ENCODE measurements at places on chromosomes 2 and 18. TPM values are rescaled to one million over a fixed set of nuclear protein-coding genes. Genes with fewer than 3 reads are reported as not detected.

DYNAP gene
- total RNA-seq, result not detected

SERPINB4 gene
- total RNA-seq, result 0.66 TPM

MEP1B gene
- 0.33 TPM for total RNA-seq

RNPEPL1 gene
- 57.9 TPM for total RNA-seq

CD8B2 gene
- 0.29 TPM for total RNA-seq

CDH20 gene
- 1.2 TPM for total RNA-seq

WIPF1 gene
- 43.2 TPM for total RNA-seq

UGT1A8 gene
- total RNA-seq, result not detected

DNA sequence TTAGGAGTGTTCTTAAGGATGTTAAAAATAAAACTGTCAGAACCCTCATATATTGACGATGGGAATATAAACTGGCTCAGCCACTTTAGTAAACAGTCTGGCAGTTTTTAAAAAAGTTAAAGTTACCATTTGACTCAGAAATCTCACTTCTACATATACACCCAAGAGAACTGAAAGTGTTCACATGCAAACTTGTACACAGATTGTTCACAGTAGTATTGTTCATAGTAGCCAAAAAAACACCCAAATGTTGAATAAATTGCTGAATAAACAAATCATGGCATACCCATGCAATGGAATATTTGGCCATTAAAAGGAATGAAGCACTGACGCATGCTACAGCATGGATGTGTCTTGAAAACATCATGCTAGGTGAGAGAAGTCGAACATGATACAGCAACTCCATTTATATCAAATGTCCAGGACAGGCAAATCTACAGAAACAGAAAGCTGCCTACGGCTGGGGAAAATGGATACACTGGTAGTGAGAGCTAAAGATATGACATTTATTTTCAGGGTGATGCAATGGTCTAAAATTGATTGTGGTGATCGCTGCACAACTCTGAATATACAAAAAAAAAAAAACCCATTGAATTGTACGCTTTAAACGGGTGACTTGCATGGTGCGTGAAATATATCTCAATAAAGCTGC is 10.1 kb downstream of the RPL31 start:
- no peak overlapping the region for H3K4me3 ChIP-seq
- H3K36me3 ChIP-seq, result peaks cover 10% of the 10 kb centered on the region
- H3K4me1 ChIP-seq, result no peaks in the 10 kb centered on the region
- no peak overlapping the region for H3K27ac ChIP-seq
- no peak for DNase-seq

- no peaks in the 10 kb centered on the region for H3K4me1 ChIP-seq
- no peak overlapping the region for H3K4me3 ChIP-seq
- no peaks in the 10 kb centered on the region for H3K27me3 ChIP-seq
- H3K27ac ChIP-seq, result no peak overlapping the region
- no peaks in the 10 kb centered on the region for H3K36me3 ChIP-seq
These were observed 57.6 kb downstream of the DPYSL5 start for GRCh38 chr2:26905341-26906198.

DNA sequence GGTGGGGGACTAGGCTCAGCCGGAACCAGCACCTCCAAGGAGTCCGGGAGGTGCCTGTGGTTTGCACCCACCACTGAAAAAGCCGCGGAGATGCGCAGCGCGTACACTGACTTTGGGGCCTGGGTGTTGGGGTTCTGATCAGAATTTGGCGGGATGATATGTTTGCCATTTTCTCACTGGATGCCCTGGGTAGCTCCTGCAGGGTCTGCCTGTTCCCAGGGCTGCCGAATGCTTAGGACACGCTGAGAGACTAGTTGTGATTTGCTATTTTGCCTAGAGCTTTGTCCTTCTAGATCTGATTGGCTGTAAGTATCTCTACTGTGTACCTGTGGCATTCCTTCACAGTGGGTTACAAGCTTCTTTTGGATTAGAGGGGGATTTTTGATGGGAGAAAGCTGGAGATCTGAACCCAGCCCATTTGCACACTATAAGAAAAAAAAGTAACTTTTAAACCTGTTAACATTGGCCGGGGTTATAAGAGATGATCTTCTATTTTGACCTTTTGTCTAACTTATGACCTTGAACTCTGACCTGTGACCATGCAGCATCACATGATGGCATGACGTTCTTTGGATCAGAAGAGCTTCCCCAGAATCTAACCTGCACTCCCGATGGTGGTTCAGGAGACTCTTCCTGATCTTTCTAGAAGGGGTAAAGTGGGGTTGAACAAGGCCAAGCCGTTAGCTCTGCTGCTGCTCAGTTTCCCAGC is 1.6 kb downstream of the KCNE4 start:
- H3K4me3 ChIP-seq, result peak overlapping the region; percentile 66
- no peaks in the 10 kb centered on the region for H3K27me3 ChIP-seq
- H3K27ac ChIP-seq, result peak overlapping the region; percentile 88
- H3K36me3 ChIP-seq, result no peaks in the 10 kb centered on the region
- no peak for DNase-seq
- no peaks in the 10 kb centered on the region for H3K4me1 ChIP-seq

DNA sequence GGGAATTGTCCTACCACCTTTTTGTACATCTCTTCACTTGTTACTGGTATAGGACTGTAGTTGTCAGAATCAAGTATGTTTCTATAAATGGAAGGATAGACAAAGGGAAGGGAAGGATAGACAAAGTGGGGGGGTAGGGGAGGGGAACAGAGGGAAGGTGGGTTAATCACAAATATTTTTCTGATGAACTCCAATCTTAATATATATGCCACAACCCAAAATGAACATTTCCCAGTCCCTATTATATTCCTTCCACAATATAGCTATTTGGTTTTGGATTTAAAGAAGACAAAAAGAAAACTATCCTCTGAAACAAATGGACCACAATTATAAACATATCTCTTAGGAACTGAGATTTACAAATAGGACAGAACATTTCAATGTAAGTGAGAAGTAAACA is 329.4 kb downstream of the EXOC6B start:
- no peaks in the 10 kb centered on the region for H3K27me3 ChIP-seq
- no peak overlapping the region for H3K27ac ChIP-seq
- no peaks in the 10 kb centered on the region for H3K36me3 ChIP-seq
- no peak for DNase-seq
- H3K4me1 ChIP-seq, result no peaks in the 10 kb centered on the region

DNA sequence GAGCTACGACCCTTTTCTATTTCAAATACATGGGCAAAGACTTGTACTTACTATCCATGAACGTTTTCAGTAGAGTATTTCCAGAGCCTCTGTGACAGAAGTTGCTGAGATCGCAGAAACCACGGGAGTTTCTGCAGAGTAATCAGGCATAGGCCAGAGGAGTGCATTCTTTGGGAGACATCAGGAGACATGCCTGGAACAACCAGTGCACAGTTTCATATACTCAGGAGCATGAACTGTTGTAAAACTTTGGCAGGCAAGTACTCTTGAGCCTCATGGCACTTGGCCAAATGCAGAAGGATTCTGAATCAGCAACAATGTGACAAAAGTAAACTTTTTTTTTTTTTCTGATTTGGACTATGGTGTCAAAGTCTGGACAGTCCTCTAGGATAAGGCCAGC is 307.1 kb downstream of the GRB14 start:
- H3K27me3 ChIP-seq, result no peaks in the 10 kb centered on the region
- H3K4me1 ChIP-seq, result no peaks in the 10 kb centered on the region
- H3K4me3 ChIP-seq, result no peak overlapping the region
- H3K36me3 ChIP-seq, result no peaks in the 10 kb centered on the region
- DNase-seq, result no peak
- no peak overlapping the region for H3K27ac ChIP-seq

DNA sequence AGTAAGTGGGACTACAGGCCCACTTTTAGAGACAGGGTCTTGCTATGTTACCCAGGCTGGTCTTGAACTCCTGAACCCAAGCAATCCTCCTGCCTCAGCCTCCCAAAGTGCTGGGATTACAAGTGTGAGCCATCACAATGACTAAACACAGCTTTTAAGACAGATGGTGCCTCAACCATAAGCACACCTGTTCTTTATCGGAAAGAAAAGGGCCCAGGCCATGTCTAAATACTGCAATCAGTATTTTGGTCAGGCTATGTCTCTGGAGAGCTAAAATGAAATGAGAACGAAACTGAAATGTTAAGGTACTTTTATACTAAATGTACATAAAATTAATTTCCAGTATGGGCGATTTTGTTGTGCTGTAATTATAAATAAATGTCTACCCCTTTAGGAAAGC is 69.5 kb upstream of the SPTBN1 start:
- H3K27ac ChIP-seq, result peak overlapping the region; percentile 78
- H3K27me3 ChIP-seq, result no peaks in the 10 kb centered on the region

DNA sequence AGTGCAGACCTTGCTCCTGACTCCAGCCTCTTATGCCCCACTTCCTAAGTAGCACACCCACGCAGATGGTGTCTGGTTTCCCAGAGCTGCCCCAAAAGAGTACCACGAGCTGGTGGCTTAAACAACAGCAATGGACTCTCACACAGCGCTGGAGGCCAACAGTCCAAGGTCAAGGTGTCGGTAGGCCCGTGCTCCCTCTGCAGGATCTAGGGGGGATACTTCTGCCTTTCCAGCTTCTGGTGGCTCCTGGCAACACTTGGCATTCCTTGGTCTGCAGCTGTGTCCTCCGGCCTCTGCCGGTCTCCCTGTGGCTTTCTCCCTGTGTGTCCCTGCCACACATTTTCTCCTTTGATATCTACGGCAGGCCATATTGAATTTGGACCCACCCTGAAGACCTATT is 99.0 kb downstream of the TSHZ1 start:
- no peak overlapping the region for H3K4me3 ChIP-seq
- DNase-seq, result no peak
- H3K27me3 ChIP-seq, result no peaks in the 10 kb centered on the region
- H3K4me1 ChIP-seq, result no peaks in the 10 kb centered on the region
- no peaks in the 10 kb centered on the region for H3K36me3 ChIP-seq
- H3K27ac ChIP-seq, result no peak overlapping the region

- no peaks in the 10 kb centered on the region for H3K36me3 ChIP-seq
- DNase-seq, result no peak
- no peaks in the 10 kb centered on the region for H3K4me1 ChIP-seq
These were observed 48.4 kb upstream of the SPATS2L start for GRCh38 chr2:200258081-200258480.

DNA sequence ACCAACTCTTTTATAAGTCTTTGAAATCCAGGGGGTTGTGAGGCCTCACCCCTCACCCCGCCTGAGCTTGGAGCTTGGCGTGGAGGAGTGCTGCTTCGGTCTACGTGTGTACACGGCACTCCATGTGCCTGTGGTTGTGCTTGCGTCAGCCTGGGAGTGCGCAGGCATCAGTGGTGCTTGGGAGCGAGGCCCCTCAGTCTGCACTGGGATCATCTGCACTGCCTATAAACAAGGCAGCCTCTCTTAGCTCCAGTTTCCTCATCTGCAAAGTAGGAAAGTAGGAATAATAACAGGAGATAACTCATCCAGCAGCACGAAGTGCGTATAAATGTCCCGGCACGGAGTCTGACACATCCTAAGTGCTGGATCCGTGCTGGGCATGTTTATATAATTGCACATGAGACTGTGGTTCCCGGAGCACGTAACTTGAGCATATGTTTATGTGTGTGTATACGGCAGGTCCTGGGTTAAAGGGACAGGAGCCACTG is 1.2 kb downstream of the GYPC start:
- DNase-seq, result no peak
- no peaks in the 10 kb centered on the region for H3K4me1 ChIP-seq
- H3K36me3 ChIP-seq, result no peaks in the 10 kb centered on the region
- peak overlapping the region; percentile 91 for H3K27ac ChIP-seq
- no peaks in the 10 kb centered on the region for H3K27me3 ChIP-seq

DNA sequence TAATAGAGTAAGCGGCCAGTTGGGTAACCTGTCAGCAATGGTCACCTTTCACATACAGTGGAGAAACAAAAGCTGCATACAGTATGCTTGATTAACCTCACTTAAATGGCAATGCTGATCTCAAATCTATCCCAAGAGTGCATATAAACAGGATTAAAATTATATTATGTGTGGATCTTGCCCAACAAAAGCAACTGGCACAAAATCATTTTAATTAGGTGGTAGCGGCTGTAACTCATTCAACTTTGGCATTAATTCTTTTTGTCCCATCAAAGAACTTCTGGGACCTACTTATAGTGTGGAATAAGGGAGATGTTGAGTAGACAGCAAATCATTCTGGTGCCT is 167.8 kb upstream of the VRK2 start:
- no peaks in the 10 kb centered on the region for H3K36me3 ChIP-seq
- H3K4me3 ChIP-seq, result no peak overlapping the region
- no peak for DNase-seq
- no peak overlapping the region for H3K27ac ChIP-seq
- no peaks in the 10 kb centered on the region for H3K4me1 ChIP-seq

GRCh38 chr2:38515155-38516074 is 87.3 kb downstream of the HNRNPLL start:
- peak overlapping the region; percentile 61 for H3K4me3 ChIP-seq
- peak; percentile 78 for DNase-seq
- H3K27ac ChIP-seq, result peak overlapping the region; percentile 87
- H3K27me3 ChIP-seq, result no peaks in the 10 kb centered on the region
- no peaks in the 10 kb centered on the region for H3K36me3 ChIP-seq

DNA sequence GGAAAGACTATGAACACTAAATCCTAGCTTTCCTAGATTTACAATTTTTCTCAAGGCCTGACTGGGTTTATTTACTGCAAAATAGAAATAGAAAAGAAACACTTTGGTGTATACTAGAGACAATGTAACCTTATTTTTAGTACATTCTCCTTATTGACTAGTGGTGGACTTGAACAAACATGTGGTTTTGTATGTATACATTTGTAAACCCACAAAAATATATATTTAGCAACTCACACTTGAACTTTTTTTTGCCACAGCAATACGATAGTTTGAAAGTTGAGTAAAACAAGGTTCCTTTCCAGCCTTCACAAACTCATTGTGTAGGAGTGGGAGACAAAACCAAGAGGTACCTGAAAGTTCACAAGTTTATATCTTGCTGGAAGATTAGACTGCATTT is 1633.4 kb upstream of the LRRTM1 start:
- H3K27me3 ChIP-seq, result no peaks in the 10 kb centered on the region
- no peak for DNase-seq
- H3K4me3 ChIP-seq, result no peak overlapping the region
- H3K4me1 ChIP-seq, result no peaks in the 10 kb centered on the region

- H3K27ac ChIP-seq, result peak overlapping the region; percentile 68
- DNase-seq, result no peak
- H3K4me1 ChIP-seq, result no peaks in the 10 kb centered on the region
- H3K27me3 ChIP-seq, result no peaks in the 10 kb centered on the region
- no peak overlapping the region for H3K4me3 ChIP-seq
- H3K36me3 ChIP-seq, result no peaks in the 10 kb centered on the region
These were observed 43.1 kb upstream of the ASAP2 start for GRCh38 chr2:9163306-9164111.

- no peak overlapping the region for H3K4me3 ChIP-seq
- no peaks in the 10 kb centered on the region for H3K27me3 ChIP-seq
- H3K27ac ChIP-seq, result no peak overlapping the region
- no peak for DNase-seq
- H3K36me3 ChIP-seq, result no peaks in the 10 kb centered on the region
These were observed 616.8 kb upstream of the VRK2 start for GRCh38 chr2:57429831-57430230.

GRCh38 chr18:34261865-34262780 is 37.4 kb upstream of the NOL4 start:
- no peaks in the 10 kb centered on the region for H3K36me3 ChIP-seq
- H3K27me3 ChIP-seq, result no peaks in the 10 kb centered on the region
- H3K4me3 ChIP-seq, result no peak overlapping the region
- H3K4me1 ChIP-seq, result no peaks in the 10 kb centered on the region
- no peak for DNase-seq
- H3K27ac ChIP-seq, result no peak overlapping the region

Measured in breast epithelium (tissue), 4 donors.